ENCODE measurements at places on chromosomes 7 and 10.

- no peak for DNase-seq
Observed at GRCh38 chr10:5343979-5344378, 20.8 kb upstream of the UCN3 start.

GRCh38 chr10:61336831-61337230 lies 116.3 kb downstream of the TMEM26 start:
- DNase-seq: no peak

- no peak for DNase-seq
Observed at GRCh38 chr7:32047801-32048200, 22.4 kb downstream of the PDE1C start.

DNA sequence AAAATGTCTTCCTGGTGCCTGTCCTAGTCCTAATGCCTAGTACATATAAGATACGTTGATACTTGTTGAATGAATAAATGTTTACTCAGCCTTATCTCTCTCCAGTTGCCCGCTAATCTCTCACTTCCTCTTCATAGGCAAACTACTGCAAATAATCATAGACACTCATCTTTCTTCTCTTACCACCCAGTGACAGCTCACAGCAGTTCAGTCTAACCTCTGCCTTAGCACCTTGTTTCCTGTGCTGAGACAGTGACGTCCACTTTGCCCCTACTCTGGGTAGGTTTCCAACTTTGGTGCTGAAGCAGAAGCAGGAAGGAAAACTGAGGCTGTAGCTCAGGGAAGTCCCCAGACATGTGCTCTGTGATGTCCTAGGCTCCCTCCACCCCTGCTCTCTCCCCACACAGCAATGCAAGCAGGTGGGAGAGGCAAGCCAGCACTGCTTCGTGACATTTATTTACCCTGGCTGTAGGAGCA lies 45.5 kb upstream of the RHOBTB1 start:
- no peak for DNase-seq

GRCh38 chr7:44388089-44388970 lies 62.9 kb upstream of the CAMK2B start:
- DNase-seq: no peak

GRCh38 chr10:76675561-76675950 lies 962.1 kb downstream of the KCNMA1 start:
- no peak for DNase-seq

Data from SHP77 treated with DMSO at 0.1 percent for 48 hours (cell line).